ENCODE measurements at places on chromosomes 6 and 20. TPM values are rescaled to one million over a fixed set of nuclear protein-coding genes. Genes with fewer than 3 reads are reported as not detected.
A peak's percentile ranks its signal among the peaks of the same experiment; 100 is the strongest.

DNA sequence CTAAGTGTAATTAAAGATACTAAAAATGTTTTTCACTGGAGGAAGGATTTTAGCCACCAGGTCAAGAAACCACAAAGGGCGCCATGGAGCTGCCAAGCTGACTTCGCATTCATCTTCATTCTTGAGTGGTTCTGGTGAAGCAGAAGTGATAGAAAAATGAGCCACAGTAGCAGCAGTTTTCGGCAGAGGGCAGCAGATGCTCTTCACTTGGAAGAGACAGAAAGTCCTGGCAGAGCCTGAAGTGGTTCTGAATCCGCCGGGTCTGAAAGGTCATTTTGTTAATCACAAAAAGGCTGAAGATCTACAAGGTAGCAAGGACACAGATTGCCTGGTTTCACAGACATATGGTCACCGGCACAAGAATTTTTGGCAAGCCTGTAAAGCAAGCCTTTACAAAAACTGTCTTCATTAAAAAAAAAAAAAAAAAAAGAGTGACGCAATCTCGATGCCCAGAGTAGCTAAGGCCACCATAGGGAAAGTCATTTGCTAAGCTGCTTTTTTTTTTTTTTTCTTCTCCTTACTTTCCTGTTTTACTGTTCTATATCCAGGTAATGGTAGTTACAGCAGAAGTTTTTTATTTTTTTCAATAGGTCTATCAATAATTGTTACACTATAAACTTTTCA, 345.1 kb upstream of the AGPAT4 start:
- H3K27ac ChIP-seq: no peak overlapping the region
- DNase-seq: peak; percentile 74
- peak overlapping the region; percentile 18 for H3K4me3 ChIP-seq
- H3K36me3 ChIP-seq: no peaks in the 10 kb centered on the region

- peaks cover 17% of the 10 kb centered on the region for H3K4me1 ChIP-seq
- peaks cover 2% of the 10 kb centered on the region for H3K27me3 ChIP-seq
- DNase-seq: peak; percentile 26
- peak overlapping the region; percentile 85 for H3K4me3 ChIP-seq
- H3K27ac ChIP-seq: no peak overlapping the region
Measured at GRCh38 chr6:41546866-41547798, 951 bp downstream of the FOXP4 start.

DNA sequence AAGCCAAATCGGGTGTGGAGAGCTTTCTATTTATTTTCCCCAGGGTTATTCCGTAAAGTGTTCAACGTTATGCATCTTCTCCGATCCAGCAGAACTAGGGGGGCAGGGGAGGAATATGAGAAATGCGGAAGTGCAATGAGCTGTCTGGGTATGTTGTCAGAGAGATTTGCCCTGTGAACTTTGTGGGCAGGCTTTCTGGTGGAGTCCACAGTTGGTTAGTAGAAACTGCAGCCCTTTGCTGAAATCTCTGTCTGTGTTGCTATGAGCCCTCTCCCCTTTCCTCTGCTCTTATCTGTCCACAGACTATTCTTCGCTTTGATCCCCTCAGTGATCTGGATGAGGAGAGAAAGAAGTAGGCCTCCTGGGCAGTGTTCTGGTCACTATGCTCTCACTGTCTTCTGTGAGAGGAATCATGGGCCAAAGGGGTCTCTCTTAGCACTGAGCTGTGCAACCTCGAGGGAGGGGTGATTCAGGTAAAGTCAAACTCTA, 158.9 kb upstream of the FUT9 start:
- H3K27me3 ChIP-seq: no peaks in the 10 kb centered on the region
- H3K4me3 ChIP-seq: no peak overlapping the region
- no peaks in the 10 kb centered on the region for H3K36me3 ChIP-seq

GRCh38 chr6:39881851-39882530, 52.3 kb downstream of the MOCS1 start:
- H3K4me3 ChIP-seq: peak overlapping the region; percentile 18
- peaks cover 59% of the 10 kb centered on the region for H3K4me1 ChIP-seq

TDP2 gene
- total RNA-seq: 27.2 TPM

- H3K4me3 ChIP-seq: no peak overlapping the region
- peaks cover 5% of the 10 kb centered on the region for H3K4me1 ChIP-seq
- H3K27me3 ChIP-seq: no peaks in the 10 kb centered on the region
Measured at GRCh38 chr6:42729731-42730130, 7.3 kb upstream of the PRPH2 start.

DNA sequence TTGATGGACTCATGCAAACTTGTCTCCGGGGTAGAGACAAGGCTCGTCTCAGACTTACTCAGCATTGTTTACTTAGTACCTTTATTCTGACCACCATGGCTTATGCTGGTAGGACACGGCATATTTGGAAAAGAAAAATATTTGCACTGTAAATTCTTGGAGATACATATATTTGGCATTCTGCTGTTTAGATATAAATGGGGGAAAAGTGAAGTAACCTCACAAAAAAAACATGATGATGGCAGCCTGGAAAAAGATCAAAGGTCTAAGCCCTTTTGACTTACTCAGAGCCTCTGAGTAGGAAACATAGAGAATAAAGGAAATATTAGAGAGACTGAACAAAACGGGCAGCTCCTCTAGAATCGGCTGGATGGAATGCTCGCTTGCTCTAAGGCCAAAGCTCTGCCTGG, 32.5 kb downstream of the PDE10A start:
- DNase-seq: no peak
- H3K27ac ChIP-seq: no peak overlapping the region
- H3K27me3 ChIP-seq: no peaks in the 10 kb centered on the region
- H3K4me1 ChIP-seq: no peaks in the 10 kb centered on the region

All from astrocyte (in vitro differentiated cells and primary cell).